Stimulated activated CD8-positive, alpha-beta memory T cell treated with anti-CD3 and anti-CD28 coated beads, Interleukin-12 subunit alpha, Interleukin-12 subunit beta, amount 100 ng/mL, for 4 hours (primary cell): ENCODE measurements at places on chromosomes 4 and X.

DNA sequence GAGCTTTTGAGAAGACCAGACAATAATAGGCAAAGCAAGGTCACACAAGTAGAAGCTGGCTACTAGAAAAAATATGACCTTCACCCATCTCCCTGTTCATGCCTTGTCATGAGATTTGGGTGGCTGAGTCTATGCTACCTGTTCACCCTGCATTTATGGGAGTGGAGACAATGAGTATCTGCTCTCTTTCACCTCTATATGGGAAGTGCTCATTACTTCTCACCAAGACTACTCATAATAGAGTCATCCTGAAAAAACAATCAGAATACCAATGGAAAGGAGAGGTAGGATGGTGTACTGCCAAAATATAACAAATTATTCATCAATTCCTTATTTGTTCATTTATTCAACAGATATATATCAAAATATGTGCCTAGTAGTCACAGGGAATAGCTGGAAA lies 921.8 kb upstream of the INTU start:
- no peak for DNase-seq

DNA sequence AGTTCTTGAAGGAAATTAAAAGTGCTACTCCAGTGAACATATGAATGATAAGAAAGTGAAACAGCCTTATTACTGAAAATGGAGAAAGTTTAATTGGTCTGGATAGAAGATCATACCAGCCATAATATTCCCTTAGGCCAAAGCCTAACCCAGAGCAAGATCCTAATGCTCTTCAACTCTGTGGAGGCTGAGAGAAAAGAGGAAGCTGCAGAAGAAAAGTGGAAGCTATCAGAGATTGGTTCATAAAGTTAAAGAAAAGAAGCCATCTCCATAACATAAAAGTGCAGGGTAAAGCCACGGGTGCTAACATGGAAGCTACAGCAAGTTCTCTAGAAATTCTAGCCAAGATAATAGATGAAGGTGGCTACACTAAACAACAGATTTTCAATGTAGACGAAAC lies 85.5 kb upstream of the ATOH1 start:
- no peak for DNase-seq

DNA sequence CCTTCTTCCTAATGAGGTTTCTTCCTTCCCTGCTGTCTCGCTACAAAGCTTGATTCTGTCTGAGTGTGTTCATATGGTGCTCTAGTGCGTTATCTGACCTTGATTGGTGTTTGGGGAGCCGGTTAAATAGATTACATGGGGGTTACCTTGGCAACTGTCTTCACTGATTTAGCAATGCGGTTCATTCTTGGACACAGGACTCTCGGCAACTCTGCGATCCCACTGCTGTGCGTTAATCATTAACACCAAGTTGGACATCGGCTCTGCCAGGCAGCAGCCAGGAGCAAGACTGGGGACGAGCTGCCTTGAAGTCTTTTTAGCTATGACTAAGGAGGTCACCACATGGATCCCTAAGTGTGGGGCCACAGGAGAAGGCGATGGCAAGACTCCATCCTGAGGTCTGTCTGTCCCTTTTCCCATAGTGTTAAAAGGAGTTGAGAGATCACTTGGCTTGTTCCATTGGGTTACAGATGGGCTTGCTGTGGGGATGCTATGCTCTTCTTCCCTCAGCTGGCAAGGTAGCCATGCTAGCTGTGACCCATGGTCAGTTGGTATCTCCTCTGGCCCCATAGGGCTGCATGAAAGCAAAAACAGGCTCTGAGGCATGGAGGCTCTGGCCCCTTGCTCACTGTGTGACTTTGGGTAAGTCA lies 93.4 kb upstream of the MAMLD1 start:
- no peak for DNase-seq

DNA sequence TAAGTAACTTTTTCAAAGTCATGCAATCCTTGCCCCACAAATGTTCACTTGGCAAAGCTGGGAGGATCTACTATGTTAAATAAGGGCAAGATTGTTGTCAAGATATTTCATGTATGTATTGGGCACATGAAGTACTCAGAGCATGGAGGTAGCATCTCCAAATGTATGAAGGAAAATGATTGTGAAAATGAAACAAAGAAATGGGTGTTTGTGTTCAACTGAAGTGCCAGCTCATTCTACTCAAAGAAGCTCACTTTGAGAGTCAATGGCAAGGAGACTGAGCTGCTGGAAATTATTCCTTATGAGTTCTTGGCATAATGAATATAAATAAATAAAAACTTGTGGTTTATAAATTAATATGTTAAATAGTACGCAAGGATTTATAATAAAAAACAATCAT lies 124.5 kb upstream of the ARSJ start:
- no peak for DNase-seq

DNA sequence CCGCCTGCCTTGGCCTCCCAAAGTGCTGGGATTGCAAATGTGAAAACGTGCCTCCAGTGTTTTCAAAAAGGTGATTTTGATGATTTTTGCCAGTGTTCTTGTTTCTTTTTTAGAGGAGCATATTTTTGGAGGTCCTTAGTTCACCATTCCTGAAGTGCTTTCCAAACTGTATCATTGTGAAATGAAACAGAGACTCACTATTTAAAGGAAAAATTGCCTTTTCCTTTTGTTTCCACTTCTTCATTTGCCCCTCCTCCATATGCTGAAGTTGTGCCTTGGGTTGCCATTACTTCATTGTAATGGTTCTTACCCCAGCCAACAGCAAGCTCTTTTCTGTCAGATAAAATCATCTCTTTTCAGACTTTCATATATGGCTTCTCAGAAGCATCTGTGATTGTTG lies 164.4 kb downstream of the FNIP2 start:
- DNase-seq, result no peak

DNA sequence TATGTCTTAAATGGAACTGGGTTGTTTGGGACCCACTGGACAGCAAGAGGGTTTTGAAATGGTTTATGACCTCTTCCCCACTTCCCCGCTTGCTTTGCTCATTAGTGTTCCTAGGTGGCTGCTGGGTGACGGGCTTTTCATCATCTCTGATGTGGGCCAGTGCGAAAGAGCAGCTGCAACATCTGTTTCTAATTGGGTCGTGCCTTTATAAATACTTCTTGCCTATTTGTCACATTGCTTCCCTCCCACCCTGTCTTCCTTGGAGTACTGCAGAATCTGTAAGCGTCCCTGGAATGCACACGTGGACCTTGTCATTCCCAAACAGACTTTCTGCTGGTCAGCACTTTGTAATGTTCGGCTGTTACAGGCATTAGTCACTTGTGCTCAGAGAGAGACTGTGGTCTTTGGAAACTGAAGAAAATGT lies 35.2 kb downstream of the SEPTIN11 start:
- DNase-seq, result no peak

- no peak for DNase-seq
Observed at GRCh38 chr4:122005064-122005755, 53.4 kb upstream of the TRPC3 start.

- DNase-seq, result no peak
Observed at GRCh38 chr4:12118651-12119213, 690.0 kb upstream of the HS3ST1 start.

- no peak for DNase-seq
Observed at GRCh38 chr4:175422331-175422730, 389.7 kb downstream of the GPM6A start.

DNA sequence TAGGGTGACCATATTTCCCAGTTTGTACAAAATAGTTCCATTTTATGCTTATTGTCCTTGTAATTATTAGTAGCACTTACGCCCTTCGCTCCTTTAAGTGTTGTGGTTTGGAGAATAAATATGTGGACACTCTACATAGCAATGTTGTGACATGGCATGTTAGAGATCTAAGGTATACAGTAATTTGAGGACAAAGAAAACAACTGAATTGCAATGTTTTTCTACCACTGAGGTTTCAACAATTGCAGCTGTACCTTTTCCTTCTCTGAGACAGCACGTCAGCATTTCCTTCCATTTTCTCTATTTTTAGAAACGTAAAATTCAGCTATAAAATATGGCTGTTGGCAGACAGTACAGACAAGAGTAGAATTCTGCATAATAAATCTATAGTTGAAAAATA lies 323.1 kb downstream of the MAPK10 start:
- no peak for DNase-seq

DNA sequence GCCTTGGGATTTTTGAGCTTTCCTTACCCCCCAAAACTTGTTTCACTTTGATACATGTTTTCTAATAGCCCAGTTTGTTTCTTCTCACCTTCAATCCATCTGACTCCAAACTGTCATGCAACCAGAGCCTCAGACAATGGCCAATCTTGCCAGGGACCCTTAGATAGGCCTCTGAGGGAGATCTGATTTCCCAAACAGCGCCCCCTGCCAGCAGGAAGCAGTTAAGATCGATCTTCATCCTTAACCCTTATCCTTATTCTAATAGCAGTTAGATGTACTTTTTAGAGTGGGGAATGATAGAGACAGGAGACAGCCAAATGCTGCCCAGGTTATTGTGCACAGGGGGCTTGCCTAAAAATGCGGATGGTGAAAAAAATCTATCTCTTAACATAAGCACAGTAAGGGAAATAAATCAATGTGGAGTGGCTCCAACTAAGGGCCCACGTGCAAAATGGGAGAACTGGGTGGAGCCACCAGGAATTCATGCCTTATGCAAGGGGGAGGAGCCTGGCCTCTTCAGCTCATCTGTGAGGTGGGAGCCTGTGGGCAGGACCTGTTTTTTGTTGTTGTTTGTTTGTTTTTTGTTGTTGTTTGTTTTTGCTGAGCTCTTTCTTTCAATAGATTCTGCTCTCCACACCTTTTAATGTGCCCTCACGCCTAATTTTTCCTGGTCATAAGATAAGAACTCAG lies 833.6 kb upstream of the AGA start:
- no peak for DNase-seq

DNA sequence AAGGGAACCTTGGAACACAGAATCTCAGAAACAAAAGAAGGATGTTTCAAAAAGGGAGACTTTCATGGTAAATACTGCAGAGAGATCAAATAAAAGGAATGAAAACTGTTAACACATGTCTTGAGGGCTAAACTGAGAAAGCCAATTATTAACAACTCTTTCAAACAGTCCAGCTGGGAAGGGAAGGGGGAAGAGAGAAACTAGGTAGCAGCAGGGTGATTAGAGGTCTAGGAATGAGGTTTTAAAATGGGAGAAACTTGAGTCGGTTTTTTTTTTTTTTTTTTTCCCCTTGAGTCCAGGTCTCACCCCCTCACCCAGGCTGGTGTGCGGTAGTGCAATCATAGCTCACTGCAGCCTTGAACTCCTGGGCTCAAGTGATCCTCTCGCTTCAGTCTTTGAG lies 4.3 kb downstream of the BCLAF3 start:
- DNase-seq, result no peak

DNA sequence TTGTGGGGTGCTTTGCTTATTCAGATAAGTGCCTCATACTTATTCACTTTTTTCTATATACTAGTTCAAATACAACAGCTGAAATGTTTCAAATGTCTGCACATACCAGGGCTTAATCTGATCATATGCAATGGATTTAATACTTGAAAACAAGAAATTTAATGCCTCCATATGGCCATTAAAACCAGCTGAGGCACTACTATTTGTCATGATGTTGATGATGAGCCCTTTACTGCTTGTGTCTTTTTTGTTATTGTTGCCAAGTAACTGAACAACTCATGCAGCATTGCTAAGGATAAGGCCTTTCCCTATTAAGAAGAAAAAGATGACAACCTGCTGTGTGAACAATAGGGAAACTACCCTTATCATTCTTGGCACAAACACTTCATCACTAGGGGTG lies 52.5 kb downstream of the MAGEB10 start:
- no peak for DNase-seq

DNA sequence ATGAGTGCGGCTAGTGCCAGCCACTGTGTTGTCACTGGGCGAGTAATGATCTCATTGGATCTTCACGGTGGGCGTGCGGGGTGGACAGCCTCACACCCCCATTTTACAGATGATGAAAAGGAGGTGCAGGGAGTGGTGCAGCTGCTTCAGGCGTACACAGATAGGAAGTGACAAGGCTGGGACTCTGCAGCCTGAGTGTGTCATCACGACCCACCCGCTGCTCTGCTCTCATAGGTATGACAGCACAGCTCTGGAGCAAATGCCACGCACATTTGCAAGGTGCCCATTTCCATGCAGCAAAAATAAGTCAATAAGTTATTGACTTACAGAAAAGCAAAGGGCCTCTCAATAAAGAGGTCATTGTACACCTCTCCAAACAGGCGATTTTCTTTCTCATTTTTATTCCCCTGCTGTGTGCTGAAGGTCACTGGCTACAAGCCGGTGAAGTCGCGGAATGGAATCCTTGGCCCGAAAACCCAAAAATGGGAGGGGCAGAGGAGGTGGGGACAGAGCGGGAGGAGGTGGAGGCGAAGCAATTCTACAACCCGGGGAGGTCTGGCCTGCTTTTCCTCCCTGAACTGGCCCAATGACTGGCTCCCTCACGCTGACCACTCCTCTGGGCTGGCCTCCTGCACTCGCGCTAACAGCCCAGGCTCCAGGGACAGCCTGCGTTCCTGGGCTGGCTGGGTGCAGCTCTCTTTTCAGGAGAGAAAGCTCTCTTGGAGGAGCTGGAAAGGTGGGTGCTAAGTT lies at the start of gene SOD3:
TSS of gene SOD3 (plus strand) at position 658 of the 750 bp plus-strand sequence. CDS start 3,949 bp downstream, outside the sequence.
- no peak for DNase-seq

DNA sequence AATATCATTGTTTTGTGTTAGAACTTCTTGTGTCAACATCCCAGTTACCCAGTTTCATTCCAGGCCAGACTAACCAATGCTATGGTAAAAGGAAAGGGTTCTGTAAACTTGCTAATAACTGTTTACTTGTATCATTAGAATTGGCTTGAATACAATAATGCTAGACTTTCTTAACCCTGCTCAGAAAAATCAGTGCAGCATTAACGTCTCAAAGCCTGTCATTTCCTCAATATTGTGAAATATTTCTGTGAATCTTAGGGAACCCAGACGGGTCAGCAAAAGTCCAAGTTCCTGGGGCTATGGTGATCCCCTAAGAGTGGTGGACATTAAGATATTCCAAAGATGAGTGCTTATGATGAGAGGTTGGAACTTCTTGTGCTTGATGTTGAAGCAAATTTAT lies 541.2 kb upstream of the MAGEB18 start:
- DNase-seq, result no peak

DNA sequence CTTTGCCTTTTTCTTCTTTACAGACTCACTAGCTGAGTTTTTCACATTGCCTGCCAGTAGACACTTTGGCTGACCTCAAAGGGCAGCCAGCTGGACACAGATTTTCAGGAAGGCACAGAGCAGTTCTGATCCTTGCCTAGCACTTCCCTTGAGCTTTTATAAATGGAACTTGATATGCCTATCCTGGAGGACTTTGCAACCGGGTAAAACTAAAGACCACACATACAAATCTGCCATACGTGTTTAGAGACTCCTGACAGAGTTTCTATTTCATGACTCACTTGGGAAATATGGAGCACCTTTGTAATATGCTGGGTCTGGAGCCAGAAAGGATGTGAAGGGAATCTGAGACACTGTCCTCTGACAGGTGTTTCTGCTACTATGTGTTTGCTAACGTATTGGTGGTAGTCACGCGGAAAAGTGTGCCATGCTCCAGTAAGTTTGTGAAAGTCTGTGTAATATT lies 56.7 kb upstream of the RASSF6 start:
- no peak for DNase-seq
